CD4-positive, alpha-beta T cell (primary cell): ENCODE measurements at places on chromosomes 12 and 14. TPM values are rescaled to one million over a fixed set of nuclear protein-coding genes. Genes with fewer than 3 reads are reported as not detected.

GRCh38 chr14:54697001-54697400 is 130.1 kb downstream of the SAMD4A start:
- no peak for DNase-seq

VRTN gene
- not detected for total RNA-seq

GRCh38 chr14:79093531-79093930 is 923.4 kb downstream of the NRXN3 start:
- DNase-seq = no peak

TNFAIP2 gene
- 6.1 TPM for total RNA-seq

DNA sequence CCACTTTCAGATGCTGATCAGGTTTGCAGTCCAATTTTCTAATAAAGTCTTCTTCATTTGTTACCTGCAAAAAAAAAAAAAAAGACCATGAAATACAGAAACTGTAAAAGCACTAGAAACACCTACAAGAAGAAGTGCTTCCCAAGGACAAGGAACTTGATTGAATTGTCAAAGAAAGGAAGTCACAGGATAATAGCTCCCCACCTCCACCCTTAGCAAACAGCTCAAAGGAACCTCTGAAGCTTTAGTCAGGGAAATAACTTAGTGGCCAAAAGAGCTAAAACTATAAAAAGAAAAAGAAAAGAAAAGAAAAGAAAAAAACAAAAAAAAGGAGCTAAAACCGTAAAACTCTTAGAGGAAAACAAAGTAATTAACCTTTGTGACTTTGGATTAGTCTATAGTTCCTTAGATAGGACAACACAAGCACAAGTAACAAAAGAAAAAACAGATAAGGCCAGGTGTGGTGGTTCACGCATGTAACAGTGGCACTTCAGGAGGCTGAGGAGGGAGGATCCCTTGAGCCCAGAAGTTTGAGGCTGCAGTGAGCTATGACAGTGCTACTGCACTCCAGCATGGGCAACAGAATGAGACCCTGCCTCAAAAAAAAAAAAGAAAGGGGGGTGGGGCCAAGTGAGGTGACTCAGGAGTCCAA is 28.5 kb downstream of the ZFYVE1 start:
- DNase-seq = no peak

DNA sequence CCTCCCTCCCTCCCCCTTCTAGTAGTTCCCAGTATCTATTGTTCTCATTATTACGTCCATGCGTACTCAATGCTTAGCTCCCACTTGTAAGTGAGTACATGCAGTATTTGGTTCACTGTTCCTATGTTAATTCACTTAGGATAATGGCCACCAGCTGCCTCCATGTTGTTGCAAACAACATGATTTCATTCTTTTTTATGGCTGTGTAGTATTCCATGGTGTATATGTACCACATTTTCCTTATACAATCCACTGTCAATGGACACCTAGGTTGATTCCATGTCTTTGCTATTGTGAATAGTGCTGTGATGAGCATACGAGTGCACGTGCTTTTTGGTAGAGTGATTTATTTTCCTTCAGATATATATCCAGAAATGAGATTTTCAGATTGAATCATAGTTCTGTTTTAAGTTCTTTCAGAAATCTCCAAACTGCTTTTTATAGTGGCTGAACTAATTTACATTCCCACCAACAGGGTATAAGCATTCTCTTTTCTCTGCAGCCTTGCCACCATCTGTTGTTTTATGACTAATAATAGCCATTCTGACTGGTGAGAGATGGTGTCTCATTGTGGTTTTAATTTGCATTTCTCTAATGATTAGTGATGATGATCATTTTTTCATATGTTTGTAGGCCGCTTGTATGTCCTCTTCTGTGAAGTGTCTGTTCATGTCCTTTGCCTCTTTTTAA is 17.9 kb upstream of the CLEC7A start:
- no peak for DNase-seq

KRT72 gene
- 83.4 TPM for total RNA-seq

DNA sequence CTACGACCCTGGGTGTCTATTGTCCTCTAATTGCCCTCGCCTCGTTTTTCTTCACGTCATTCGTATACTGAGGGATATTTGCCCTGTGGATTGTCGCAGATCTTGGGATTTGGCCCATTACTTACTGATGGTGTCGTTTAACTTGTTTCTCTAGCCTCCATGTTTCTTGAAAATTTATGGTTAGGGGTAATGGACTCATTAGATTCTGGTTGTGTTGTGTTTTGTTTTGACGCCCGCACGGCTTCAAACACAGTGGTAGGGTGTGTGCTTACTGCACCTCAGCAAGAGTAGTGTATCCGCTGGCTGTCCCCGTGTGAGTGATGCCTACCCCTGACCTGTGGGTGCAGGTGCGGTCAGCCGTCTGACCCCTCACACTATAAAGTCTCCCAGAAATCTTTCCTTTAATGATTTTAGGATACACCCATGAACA is 874 bp upstream of the RNU6-8 start:
- DNase-seq = peak; percentile 45
